ENCODE measurements at places on chromosomes 12 and 14.
A peak's percentile ranks its signal among the peaks of the same experiment; 100 is the strongest.

DNA sequence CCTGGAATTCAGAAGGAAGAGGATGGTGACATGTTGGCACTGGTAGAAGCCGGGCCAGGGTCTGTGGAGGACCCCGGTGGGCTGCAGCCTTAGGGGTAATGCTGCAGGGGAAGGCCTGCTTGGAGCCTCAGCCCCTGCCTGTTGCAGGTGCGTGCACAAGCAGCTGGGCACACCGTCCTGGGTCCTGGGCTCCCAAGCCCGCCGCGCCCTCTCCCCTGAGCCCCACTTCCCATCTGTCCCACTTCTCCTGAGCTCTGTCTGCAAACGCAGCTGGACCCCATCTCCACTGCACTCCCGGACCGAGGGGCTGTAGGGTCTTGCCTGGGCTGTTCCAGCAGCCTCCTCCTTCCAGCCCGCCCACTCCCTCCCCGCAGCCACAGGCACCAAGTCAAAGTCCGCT is 116.8 kb downstream of the GLT1D1 start:
- DNase-seq, result no peak

DNA sequence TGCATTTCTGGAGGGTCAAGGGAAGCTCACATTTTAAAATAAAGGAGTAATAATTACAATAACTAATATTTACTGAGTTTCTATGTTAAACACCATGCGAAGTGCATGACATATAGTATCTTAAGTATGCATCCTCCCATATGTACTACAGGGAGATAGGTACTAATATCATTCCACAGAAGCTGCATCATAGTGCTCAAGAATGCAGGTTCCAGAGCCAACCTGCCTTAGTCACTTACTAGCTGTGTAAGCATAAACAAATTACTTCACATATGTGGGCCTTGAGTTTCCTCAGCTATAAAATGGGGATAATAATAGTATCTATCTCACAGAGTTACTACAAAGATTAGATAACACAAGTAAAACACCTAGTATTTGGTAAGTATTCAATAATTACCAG is 18.3 kb downstream of the ARMH4 start:
- no peak for DNase-seq

DNA sequence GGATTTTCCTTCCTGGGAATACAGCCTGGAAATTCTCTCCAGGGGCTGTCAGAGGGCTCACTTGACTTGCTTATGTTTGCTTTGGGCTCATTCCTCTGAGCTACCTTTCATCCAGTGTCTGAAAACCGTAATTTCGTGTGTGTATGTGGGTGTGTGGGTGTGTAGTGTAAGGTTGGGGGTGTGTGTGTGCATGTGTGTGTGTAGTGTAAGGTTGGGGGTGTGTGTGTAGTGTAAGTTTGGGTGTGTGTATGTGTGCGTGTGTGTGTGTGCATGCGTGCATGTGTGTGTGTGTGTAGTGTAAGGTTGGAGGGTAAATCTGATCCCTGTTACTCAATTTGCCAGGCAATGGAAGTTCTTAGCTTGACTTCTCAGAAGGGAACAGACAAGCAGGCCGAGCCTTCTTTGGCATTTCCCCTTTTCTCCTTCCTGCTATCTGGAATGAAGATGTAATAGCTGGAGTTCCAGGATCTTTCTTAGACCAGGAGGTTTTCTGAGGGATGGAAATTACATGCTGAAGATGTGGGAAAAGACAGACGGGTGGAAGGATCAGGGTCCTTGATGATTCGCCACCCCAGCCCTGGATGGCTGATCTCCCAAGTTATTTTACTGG is 15.5 kb upstream of the BEGAIN start:
- no peak for DNase-seq

DNA sequence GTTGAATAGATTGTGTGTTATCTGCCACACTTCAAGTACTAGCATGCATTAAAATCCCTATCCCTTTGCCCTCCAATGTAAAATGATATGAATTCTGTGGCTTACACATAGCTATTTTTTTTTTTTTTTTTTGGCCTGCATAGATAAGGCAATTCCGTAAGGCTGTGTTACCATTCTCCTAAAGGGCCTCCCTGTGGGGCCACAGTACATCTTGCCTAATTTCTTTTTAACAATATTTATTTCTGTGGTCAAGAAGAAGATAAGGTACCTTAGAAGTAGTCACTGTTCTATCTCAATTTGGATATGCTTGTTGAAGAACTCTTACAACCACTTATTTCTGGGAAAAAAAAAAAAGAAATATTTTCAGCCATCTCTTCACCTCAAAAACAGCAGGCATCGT is 19.8 kb downstream of the FLRT2 start:
- DNase-seq, result no peak

GRCh38 chr12:43282106-43282505 is 269.9 kb downstream of the ADAMTS20 start:
- no peak for DNase-seq

- DNase-seq, result no peak
Observed at GRCh38 chr12:94261786-94262185, 113.4 kb downstream of the PLXNC1 start.

DNA sequence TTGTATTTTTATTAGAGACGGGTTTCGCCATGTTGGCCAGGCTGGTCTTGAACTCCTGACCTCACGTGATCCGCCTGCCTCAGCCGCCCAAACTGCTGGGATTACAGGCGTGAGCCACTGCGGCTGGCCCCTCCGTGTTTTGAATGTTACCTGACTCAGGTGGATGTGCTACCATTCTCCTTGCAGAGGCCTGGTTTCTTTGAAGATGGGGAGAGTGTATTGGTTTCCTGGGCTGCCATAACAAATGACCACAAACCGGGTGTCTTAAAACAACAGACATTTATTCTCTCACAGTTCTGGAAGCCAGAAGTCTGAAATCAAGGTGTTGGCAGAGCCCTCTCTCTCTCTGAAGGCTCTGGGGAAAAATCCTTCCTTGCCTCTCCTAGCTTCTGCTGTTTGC is 98.0 kb downstream of the IRF2BPL start:
- DNase-seq, result no peak

GRCh38 chr12:132384916-132385774 is 55.8 kb upstream of the GALNT9 start:
- no peak for DNase-seq

DNA sequence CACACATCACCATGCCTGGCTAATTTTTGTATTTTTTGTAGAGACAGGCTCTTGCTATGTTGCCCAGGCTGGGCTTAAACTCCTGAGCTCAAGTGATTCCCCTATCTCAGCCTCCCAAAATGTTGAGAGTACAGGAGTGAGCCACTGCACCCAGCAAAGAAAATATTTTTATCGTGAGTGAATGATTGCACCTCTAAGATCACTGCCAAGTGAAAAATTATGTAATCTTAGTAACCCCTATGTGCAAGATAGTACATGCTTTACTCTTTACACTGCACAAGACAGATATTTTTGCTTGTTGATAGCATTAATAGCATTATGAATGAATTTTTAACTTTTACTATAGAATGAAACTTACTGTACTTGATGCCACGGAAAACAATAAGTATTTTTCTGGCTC is 3.4 kb upstream of the MRPS35 start:
- DNase-seq, result no peak

DNA sequence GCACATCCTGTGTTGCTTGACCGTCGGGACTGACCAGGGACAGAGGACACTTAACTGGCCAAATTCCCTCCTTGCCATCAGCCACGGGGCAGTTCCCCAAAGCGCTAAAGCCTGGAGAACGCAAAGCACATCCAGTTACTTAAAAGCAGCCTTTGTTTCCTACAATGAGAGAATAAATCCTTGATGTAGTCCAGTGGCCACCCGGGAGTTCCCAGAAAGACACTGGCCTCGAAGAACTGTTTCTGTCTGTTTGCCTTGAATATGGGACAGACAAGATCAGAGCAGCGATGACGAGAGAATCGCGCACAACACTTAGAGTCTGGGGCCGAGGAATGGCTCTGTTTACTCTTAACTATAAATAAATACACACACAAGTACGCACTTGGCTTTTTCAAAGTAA is 102.2 kb downstream of the TNFAIP2 start:
- no peak for DNase-seq

DNA sequence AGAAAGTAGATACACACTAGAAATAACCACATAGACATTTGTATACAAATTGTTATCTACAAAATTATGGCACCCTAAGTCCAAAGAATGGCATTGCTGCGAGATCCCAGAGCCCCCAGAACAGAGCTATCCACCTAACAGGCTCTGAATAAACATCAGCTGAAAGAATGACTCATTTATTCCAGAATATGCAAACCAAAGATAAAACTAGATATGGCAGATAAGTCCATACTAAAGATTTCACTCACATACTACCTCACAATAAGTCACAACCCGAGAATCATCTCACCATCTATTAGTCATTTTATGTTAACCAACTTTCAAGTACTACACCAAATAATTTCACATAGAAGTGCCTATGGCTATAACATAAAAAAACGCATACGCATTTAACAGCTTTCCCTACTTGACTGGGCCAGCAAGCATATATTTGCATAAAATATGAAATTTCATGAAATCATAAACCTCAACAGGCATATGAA is 5.6 kb downstream of the CNIH1 start:
- DNase-seq, result no peak

DNA sequence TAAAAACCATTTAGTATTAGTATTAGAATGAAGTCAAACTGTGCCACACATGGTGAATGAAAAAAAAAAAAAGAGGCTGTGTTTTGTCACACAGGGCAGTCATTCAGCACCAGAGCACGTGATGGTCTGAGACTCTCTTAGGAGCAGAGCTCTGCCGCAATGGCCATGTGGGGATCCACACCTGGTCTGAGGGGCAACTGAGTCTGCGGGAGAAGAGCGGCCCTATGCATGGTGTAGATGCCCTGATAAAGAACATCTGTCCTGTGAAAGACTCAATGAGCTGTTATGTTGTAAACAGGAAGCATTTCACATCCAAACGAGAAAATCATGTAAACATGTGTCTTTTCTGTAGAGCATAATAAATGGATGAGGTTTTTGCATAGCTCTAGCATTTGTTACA is 12.2 kb upstream of the BDKRB1 start:
- peak; percentile 4 for DNase-seq

- no peak for DNase-seq
Observed at GRCh38 chr12:39287409-39287808, 155.5 kb downstream of the KIF21A start.

GRCh38 chr14:101068313-101069227 is 165.0 kb upstream of the RTL1 start:
- DNase-seq, result no peak

DNA sequence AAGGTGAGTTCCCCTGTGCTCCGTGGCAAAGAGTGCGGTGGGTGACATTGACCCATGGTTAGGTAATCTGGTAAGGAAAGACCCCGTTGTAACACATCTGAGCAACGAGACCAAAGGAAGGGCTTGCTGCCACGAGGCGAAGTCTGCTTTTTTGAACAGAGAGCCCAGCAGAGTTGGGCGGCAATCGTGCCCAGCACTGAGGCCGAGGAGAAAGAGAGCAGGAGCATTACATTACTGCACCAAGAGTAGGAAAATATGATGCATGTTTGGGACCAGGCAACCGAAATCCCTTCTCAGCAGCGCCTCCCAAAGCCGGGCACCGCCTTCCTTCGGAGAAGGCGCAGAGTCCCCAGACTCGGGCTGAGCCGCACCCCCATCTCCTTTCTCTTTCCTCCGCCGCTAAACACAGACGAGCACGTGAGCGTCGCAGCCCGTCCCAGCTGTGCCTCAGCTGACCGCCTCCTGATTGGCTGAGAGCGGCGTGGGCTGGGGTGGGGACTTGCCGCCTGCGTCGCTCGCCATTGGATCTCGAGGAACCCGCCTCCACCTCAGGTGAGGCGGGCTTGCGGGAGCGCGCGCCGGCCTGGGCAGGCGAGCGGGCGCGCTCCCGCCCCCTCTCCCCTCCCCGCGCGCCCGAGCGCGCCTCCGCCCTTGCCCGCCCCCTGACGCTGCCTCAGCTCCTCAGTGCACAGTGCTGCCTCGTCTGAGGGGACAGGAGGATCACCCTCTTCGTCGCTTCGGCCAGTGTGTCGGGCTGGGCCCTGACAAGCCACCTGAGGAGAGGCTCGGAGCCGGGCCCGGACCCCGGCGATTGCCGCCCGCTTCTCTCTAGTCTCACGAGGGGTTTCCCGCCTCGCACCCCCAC is at the start of gene HIF1A:
Gene HIF1A, plus strand, starts transcription at position 684 of the 865 bp plus-strand sequence. CDS start 292 bp downstream, outside the sequence.
- DNase-seq, result peak; percentile 92

DNA sequence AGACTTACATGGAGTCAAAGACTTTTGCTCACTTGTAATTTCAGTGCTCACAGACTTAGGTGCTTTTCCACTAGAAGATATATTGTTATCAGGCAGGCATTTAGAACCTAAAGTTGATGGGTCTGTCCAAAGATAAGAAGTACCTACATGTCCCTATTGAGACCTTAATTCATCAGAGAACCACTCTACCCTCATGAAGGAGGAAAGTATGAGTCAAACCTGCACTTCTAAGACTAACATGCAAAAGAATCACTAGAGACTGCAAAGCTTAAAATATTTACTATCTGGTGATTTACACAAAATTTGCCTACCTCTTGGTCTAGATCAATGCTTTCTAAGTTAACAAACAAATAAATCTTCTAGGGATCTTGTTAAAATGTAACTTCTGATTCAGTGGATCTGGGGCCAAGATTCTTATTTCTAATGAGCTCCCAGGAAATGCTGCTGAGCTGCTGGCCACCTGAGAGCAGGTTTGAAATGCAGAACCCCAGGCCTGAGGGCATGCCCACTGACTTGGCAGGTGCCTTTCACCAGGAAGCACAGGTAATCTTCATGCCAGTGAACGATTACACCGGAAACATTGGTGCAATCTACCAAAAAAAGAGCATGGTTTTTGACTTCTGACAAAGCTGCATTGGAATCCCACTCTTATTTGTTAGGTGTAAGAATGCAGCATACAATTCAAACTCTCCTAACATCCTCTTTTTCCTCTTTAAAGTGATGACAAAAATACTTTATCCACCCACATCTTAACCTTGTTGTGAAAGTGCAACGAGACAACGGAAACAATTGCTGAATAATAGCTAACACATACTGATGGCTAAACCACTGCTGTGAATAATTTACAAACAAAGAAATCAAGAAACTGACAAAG is 214.2 kb downstream of the ADAMTS20 start:
- DNase-seq, result no peak

- no peak for DNase-seq
Observed at GRCh38 chr14:90600619-90601018, 203.8 kb downstream of the CALM1 start.

DNA sequence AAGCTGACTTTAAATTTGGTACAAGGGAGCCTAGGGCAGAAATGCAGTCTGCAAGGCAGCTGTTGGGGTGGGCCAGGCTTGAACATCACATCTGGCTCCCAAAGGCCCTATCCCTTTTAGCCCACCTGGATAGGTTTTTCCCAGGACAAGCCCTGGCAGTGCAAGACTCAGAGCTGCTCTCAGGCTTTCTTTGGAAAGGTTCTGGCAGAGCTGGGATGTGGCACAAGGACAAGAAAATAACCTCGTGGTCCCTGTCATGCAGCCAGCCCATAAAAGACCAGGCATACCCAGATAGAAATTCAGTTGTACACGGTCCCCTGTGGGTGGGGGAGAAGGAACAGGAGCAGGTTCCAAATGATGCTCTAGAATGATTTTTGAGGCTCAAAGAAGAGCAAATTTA is 206.9 kb downstream of the TTC7B start:
- DNase-seq, result no peak
